ENCODE measurements at places on chromosomes 6 and 20. TPM values are rescaled to one million over a fixed set of nuclear protein-coding genes. Genes with fewer than 3 reads are reported as not detected.

DNA sequence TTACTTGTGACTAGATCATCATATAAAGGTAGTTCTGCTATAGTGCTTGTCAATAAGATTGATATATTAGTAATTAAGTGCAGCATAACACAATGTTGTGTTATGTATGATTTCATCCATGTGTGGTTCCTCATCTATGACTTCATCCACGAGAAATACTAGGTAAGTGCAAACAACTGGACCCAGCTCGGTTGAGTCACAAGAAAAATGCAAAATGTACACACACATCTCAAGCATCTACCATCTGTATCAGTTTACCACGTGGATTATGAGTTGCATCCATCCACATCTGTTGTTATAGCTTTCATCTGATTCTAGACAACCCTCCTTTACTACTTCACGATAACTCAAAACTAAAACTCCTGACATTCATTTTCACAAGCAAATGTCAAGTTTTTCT is 517.0 kb upstream of the CITED2 start:
- no peak for DNase-seq

DNA sequence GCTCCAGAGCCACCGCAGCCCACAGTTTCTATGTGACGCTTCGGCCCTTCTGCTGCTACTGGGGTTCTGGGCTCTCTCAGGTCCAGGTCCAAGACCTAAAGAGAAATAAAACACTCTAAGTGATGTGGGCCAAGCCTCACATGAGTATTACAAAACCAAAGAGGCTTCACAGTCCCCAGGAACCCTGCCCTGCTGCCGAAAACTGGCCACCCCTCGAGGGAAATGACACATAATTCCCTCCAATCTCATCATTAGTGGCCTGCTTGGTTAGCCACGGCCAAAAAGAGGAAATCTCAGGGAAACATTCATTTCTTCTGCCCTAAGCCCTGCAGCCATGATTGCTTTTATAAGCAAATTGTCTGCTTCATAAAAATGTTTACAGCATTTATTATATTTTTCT is 32.5 kb downstream of the DLL1 start:
- DNase-seq, result no peak

ZBP1 gene
- polyA plus RNA-seq, result 0.46 TPM

GRCh38 chr6:10759884-10760329 is 12.3 kb downstream of the TMEM14B start:
- DNase-seq, result no peak

DNA sequence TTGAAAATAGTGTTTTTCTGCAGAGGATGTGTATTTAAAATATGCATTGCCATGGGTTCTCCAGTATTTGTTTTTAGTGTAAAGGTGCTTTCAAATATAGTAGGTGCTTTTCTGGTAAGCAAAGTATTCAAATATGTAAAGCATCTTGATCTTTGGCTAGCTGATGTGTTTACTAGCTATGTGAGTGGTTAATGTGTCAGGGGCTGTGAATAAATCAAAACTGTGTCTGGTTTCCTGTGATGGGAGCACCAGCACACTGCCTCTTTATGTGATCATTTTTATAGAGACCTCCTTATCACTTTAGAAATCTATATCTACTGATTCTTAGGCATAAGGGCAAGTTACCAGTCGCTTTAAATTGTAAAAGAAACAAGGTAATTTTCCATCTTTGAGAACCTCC is 388.9 kb upstream of the MAN1A1 start:
- no peak for DNase-seq

GRCh38 chr6:124536842-124537191 is 425.4 kb upstream of the RNF217 start:
- no peak for DNase-seq

GRCh38 chr20:47922269-47922668 is 137.0 kb upstream of the SULF2 start:
- no peak for DNase-seq

GRCh38 chr6:48084201-48084600 is 26.8 kb downstream of the PTCHD4 start:
- DNase-seq, result no peak

GRCh38 chr6:53322188-53323029 is 26.3 kb downstream of the ELOVL5 start:
- DNase-seq, result no peak

CABLES2 gene
- 5.7 TPM for polyA plus RNA-seq

DNA sequence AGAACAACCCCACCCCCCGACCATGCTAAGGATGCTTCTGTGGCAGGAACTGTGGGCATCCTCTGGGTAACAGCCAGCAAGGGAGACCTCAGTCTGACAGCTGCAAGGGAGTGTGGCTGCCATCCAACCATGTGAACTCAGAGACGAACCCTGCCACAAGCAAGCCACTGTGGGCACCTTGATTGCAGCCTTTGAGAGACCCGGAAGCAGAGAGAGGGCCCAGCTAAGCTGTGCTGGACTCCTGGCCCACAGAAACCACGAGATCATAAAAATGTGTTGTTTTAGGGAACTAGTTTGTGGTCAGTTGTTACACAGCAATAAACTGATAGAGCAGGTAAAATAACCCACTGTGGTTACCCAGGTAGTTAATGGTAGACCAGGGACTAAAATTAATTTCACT is 414.6 kb downstream of the CDH26 start:
- DNase-seq, result no peak

GRM4 gene
- 0.01 TPM for polyA plus RNA-seq

BPIFB4 gene
- polyA plus RNA-seq, result 0.06 TPM

TOX2 gene
- polyA plus RNA-seq, result 38.0 TPM

- DNase-seq, result no peak
Observed at GRCh38 chr6:79048611-79049010, 29.4 kb downstream of the PHIP start.

SNAP91 gene
- polyA plus RNA-seq, result 2.4 TPM

GRCh38 chr20:21324126-21324525 is 21.0 kb downstream of the XRN2 start:
- no peak for DNase-seq

MUC22 gene
- polyA plus RNA-seq, result not detected

SCRT2 gene
- polyA plus RNA-seq, result not detected

DNA sequence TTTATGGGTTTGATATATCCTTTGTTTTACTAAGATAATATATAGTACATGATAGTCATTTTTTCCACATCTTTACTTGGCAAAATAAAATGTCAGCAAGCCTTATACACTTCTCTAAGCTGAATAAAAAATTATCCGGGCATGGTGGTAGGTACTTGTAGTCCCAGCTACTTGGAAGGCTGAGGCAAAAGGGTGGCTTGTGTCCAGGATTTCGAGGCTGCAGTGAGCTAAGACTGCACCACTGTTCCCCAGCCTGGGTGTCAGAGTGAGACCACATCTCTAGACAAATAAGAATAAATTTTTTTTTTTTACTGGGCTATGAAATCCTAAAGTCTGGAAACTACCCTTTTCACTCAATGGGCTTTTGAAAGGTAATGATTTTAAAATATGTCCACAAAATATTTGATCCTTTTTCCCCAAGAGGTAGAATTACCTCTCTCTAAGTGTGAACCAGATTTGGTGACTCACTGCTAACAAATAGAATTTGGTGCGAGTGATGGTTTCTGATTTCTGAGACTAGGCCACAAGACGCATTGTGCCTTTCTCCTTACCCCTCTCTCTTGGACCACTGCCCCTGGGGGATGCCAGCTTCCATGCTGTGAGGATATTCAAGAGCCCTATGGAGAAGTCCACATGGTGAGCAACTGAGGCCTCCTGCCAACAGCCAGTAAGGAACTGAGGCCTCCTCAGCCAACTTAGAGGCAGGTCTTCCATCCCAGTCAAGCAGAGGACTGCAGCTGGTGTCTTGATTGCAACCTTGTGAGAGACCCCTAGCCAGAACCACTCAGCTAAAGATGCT is 84.2 kb upstream of the ZNFX1 start:
- DNase-seq, result no peak

GRCh38 chr6:143579703-143580102 is 68.2 kb upstream of the FUCA2 start:
- DNase-seq, result no peak

DNA sequence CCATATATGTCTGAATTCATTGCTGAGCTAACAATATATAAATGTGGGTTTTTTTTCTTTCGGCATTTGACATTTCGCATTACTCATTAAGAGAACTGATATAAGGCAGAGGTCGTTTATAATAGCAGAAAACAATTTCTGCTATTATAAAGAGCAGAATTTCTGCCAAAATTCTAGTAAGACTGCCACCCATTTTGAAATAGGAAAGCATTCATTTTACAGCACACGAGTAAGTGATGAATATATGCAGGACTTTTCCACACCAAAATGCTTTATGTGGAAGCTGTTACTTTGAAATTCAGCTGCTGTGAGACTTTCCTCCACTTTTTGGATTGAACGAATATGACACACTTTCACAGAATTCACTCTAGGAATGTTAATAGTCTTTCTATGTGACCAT is 610.9 kb upstream of the MAN1A1 start:
- no peak for DNase-seq

GRCh38 chr6:125940247-125941041 is 16.1 kb upstream of the HINT3 start:
- no peak for DNase-seq

- DNase-seq, result no peak
Observed at GRCh38 chr6:110446405-110446804, 30.0 kb downstream of the SLC22A16 start.

GRCh38 chr6:143598466-143599080 is 79.2 kb upstream of the PHACTR2 start:
- no peak for DNase-seq

DNA sequence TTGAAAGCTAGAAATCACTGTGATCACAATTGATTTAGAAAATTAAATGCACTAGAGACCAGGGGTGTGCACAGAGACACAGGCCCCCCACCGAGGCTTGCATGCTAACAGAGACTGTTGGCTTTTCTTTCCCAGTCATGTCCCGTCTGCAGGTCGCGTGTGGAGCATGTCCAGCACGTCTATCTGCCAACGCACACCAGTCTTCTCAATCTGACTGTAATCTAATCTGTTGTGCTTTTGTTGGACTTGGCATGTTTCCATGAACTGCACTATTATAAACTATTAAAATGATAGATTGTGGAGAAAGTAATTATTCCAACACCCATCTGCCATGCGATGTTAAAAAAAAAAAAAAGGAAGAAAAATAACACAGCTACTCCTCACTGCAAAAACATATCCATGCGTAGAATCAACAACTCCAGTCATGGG is 17.7 kb downstream of the MYLIP start:
- no peak for DNase-seq

DNA sequence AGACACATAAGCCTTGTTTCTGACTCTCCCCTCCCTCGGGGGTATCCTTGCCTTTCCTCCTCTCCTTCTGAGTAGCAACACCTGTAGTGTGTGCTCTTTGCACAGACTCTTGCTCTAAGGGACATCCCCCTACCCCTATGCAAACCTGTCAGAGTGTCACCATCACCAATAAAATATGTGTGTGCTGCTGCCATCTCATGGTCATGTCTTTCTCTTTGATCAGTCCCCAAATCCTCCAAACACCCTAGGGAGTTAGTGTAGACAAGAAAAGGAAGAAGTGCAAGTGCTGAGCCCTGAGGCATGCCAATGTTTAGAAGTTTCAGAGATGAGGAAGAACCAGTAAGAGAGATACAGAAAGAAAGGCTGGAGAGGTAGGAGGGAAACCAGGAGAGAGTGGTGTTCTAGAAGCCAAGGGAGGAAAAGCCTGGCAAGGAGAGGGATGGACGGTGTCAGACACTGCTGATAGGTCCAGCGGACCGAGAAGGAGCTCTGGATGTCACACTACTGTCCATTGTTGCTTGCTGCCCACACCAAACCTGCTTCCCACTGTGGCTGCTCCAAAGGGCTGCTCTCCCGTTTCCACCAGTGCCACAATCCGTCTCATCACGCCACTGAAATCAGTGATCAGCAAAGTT is 16.4 kb downstream of the TRMT6 start:
- no peak for DNase-seq

- no peak for DNase-seq
Observed at GRCh38 chr6:3036861-3037637, 31.2 kb upstream of the RIPK1 start.

Measured in urinary bladder (tissue), 4 donors.